ENCODE measurements at places on chromosomes 7 and 10.

DNA sequence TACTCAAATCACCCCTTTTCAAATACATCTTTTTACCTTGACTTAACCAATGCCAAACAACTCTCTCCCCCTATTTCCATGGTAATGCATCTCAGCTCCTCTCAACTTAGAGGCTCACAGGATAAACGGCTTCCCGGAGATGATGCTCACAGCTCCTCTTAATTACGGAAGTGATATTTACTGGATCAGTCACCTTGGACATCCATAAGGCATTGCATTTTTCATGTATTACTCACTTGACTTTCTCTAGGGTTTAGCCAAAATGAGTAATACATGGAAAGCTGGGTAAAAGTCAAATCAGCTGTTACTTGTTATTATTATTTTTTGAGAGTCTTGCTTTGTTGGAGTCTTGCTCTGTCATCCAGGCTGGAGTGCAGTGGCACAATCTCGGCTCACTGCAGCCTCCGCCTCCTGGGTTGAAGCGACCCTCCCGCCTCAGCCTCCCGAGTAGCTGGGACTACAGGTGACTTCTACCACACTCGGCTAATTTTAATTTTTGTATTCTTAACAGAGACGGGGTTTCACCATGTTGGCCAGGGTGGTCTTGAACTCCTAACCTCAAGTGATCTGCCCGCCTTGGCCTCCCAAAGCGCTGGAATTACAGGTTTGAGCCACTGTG is 73.3 kb upstream of the RHEB start:
- peak; percentile 26 for DNase-seq

- no peak for DNase-seq
Measured at GRCh38 chr10:75597773-75598440, 166.5 kb downstream of the LRMDA start.

DNA sequence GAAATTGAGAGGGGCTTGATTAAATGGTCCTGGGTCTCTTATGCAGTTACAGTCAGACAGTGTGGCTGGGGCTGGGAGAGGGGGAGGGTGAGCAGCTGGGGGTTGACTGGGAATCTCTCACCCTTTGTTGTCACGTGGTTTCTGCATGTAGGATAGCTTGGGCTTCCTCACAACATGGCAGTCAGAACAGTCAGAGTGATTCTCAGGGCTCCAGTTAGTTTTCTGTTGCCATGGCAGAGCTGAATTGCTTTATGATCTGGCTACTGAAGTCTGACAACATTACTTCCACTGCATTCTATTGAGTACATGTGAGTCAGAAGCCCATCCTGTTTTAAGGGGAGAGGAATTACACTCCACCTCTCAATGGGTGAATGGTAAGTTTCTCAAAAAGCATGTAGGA is 102.7 kb downstream of the WDR11 start:
- no peak for DNase-seq

DNA sequence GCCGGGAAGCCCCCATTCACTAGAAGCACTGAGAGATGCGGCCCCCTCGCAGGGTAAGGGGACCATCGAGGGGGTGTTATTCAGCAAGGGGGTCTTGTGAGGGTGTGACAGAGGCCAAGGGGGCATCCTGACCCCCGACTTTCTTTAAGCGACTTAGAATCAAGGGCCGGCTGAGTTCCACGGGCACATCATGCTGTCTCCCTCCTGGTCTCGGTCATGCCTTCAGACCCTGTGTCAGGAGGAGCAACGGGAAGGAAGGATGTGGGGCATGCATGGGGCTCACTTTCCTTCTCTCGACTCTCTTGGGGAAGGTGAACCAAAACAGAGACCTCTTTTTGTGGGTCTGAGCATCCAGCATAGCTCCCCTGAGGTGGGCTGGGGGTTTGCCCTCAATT is 2.5 kb downstream of the ACSL5 start:
- no peak for DNase-seq

- no peak for DNase-seq
Measured at GRCh38 chr10:48791267-48791928, 106.7 kb downstream of the WDFY4 start.

DNA sequence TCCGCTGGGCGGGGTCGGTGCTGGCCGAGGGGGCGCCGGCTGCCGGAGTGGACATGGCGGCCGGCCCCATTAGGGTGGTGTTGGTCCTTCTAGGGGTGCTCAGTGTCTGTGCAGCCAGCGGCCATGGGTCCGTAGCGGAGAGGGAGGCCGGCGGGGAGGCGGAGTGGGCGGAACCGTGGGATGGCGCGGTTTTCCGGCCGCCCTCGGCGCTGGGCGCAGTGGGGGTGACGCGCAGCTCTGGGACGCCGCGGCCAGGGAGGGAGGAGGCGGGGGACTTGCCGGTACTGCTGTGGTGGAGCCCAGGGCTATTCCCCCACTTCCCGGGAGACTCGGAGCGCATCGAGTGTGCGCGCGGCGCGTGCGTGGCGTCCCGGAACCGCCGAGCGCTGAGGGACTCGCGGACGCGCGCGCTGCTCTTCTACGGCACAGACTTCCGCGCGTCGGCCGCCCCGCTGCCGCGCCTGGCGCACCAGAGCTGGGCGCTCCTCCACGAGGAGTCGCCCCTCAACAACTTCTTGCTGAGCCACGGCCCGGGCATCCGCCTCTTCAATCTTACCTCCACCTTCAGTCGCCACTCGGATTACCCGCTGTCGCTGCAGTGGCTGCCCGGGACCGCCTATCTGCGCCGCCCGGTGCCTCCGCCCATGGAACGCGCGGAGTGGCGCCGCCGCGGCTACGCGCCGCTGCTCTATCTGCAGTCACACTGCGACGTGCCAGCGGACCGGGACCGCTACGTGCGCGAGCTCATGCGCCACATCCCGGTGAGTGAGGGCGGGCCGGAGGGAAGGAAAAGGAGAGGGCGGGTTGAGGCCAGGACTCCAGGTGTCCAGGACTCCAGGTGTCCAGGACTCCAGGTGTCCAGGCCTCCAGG is 9.3 kb upstream of the CHCHD1 start:
- DNase-seq, result peak; percentile 78

DNA sequence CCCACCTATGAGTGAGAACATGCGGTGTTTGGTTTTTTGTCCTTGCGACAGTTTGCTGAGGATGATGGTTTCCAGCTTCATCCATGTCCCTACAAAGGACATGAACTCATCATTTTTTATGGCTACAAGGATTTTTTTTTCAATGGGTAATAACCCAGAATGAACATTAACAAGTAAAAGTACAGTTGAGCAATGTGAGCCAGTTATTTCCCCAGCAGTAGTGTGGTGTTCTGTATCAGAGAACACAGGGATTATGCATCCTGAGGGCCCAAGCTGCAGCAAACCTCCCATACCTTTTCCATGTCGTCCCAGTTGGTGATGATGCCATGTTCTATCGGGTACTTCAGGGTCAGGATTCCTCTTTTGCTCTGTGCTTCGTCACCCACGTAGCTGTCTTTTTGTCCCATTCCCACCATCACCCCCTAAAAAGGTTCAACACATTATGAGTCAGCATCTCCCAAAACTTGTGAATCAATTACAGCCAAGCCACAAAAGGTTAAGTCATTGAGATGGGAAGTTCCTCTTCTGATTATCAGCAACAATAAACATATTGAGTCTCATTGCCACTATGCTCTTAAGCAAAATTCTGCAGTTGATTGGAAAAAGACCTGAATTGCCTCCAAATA is 5.5 kb downstream of the ACTA2 start:
- DNase-seq, result no peak

- no peak for DNase-seq
Measured at GRCh38 chr7:102125127-102125596, 161.5 kb upstream of the SH2B2 start.

- DNase-seq, result peak; percentile 82
Measured at GRCh38 chr10:104045151-104046089, 40.3 kb downstream of the COL17A1 start.

- peak; percentile 26 for DNase-seq
Measured at GRCh38 chr10:62433181-62433692, 59.1 kb downstream of the ZNF365 start.

GRCh38 chr10:1549591-1550290 is 187.6 kb downstream of the ADARB2 start:
- no peak for DNase-seq

DNA sequence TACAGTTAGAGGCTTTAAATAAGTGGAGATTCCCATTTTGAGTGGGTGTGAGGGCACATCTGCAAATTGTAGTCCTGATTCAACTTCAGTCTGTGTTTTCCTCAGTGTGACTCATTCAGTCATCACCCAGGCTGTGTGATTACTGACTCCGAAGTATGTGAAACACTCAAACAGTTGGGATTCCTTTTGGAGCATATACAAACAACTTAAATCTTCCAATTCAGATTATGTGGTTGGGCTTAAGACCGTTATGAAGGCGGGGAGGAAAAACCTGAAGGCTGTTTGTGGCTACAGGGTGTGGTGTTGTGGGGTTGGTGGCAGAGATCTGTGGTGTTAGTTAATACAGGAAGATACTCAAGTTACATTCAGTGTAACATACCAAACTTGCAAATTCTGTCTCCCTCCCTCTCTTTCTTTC is 259.7 kb upstream of the FERD3L start:
- DNase-seq, result peak; percentile 0

DNA sequence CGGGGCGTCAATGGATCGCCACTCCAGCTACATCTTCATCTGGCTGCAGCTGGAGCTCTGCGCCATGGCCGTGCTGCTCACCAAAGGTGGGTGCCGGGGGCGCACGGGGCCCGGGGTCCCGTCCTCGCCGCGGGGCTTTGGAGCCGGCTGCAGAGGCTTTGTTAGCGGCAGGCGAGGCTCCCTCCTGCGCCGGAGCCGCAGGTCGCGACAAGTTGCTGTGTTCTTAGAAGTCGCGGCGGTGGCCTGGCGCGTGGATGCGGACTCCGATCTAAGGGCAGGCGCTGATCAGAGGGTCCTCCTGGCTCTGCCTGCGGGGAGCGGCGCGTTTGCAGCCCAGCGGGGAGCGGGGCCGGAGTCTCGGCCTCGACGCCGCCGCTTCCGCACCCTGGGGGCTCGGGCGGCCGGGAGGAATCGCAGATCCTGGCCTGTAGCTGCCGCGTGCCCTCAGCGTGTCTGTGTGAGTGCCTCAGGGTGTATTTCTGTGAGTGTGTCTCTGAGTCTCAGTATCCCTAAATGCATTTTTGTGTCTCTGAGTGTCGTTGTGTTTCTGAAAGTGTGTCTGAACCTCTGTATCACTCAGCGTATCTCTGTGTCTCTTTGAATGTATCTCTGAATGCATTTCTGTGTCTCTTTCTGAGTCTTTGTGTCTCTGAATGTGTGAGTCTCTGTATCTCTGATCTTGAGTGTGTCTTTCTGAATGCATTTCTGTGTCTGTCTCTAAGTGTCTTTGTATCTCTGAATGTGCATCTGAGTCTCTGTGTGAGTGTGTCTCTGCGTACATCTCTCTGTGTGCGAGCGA is 766 bp downstream of the BAMBI start:
- DNase-seq, result peak; percentile 41

Measured in lung microvascular endothelial cell (primary cell).